ENCODE measurements at places on chromosomes 6 and 20. TPM values are rescaled to one million over a fixed set of nuclear protein-coding genes. Genes with fewer than 3 reads are reported as not detected.
A peak's percentile ranks its signal among the peaks of the same experiment; 100 is the strongest.

The NNAT gene
- total RNA-seq: not detected

GRCh38 chr6:77363702-77364101, 99.6 kb downstream of the HTR1B start:
- H3K36me3 ChIP-seq: no peaks in the 10 kb centered on the region
- no peaks in the 10 kb centered on the region for H3K27me3 ChIP-seq
- no peak overlapping the region for H3K4me3 ChIP-seq
- no peaks in the 10 kb centered on the region for H3K4me1 ChIP-seq

The DPPA5 gene
- not detected for total RNA-seq

GRCh38 chr20:4795394-4795793, 73.7 kb downstream of the PRND start:
- H3K27me3 ChIP-seq: no peaks in the 10 kb centered on the region
- H3K27ac ChIP-seq: peak overlapping the region; percentile 83
- no peak overlapping the region for H3K4me3 ChIP-seq
- H3K36me3 ChIP-seq: peaks cover 77% of the 10 kb centered on the region
- peaks cover 38% of the 10 kb centered on the region for H3K4me1 ChIP-seq
- DNase-seq: no peak

The SLC44A4 gene
- total RNA-seq: not detected

GRCh38 chr6:111614833-111615582, 9.3 kb upstream of the TRAF3IP2 start:
- no peak overlapping the region for H3K27ac ChIP-seq
- H3K36me3 ChIP-seq: no peaks in the 10 kb centered on the region
- H3K4me3 ChIP-seq: no peak overlapping the region
- peaks cover 5% of the 10 kb centered on the region for H3K4me1 ChIP-seq
- no peak for DNase-seq

DNA sequence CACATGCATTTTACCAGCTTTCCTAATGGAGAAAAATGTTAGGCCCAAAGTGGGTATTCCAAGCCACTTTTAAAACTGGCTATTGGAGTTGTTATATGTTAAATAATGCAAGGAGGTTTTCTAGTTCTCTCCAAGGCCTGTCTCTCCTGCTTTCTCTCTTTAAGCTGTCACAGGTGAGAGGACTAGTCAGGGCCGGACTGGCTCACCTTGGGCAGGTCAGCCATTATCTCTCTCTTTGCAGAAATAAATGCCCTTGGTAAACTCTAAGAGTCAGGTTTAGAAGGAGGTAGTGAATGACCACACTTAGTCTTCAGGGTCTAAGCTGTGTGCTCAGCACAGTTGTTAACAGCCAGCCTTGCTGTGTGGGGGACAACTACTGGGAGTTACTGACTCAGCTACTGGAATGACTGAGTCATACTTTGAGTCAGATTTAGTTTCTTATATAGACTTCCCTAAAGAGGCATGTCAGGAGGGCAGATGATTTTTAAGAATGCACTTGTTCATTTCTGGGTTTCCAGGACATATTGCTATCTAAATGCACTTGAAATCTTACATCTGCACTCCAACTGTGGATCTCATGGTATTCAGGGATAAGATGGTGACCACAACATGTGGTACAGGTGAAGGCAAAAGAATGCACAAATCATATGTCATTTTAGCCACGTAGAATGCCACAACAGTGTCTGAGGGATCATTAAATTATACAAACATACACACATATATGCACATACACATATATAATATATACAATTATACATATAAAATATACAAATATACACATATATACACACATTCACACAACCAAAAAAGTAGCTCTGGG, 719.4 kb downstream of the EPM2A start:
- no peaks in the 10 kb centered on the region for H3K36me3 ChIP-seq
- DNase-seq: no peak
- H3K4me1 ChIP-seq: peaks cover 3% of the 10 kb centered on the region
- peaks cover 7% of the 10 kb centered on the region for H3K27me3 ChIP-seq
- H3K27ac ChIP-seq: no peak overlapping the region
- H3K4me3 ChIP-seq: no peak overlapping the region

GRCh38 chr6:44042989-44043478, 84.2 kb downstream of the MRPL14 start:
- H3K27ac ChIP-seq: no peak overlapping the region
- peaks cover 8% of the 10 kb centered on the region for H3K4me1 ChIP-seq
- no peaks in the 10 kb centered on the region for H3K27me3 ChIP-seq
- H3K36me3 ChIP-seq: no peaks in the 10 kb centered on the region

The TCF21 gene
- not detected for total RNA-seq

DNA sequence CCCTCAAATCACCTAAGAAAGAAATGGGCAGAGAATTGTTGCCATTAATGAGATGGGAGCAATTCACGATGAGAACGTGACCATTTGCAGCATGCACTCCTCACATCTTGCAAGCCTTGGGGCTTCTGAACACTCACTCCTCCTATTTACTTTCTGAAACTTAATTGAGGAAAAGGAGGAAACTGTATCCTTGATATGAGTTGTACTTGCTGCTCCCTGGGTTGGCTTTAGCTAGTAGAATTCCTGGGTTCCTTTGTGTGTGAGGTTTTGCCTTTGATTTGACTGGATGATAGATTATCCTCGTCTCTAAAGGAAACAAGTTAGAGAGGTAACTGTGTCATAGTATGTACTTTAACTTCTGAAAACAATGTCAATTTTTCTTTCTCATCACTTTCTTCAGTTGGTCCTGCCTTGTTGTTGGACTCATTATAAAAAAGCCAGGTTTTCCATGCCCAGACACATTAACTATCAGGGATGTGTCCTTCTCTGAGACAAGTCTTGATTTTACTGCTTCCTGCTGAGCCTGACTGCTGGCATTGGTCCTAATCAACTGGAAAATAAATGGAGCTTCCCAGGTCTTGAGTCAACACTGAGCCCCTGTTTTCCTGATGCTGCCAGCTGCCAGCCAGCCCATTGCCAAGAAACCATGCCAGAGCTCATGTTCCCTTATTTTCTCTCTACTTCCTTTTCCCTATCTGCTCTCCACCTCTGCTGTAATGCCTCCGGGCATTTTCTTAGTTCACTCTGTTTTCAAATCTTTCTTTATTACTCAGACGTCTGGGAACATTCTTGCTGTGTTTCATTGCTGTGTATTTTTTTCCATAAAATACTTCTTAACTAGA, 6.0 kb upstream of the MRAP2 start:
- no peak overlapping the region for H3K27ac ChIP-seq
- no peak for DNase-seq
- H3K27me3 ChIP-seq: peaks cover 13% of the 10 kb centered on the region
- H3K36me3 ChIP-seq: no peaks in the 10 kb centered on the region
- H3K4me1 ChIP-seq: no peaks in the 10 kb centered on the region
- H3K4me3 ChIP-seq: no peak overlapping the region

- peaks cover 2% of the 10 kb centered on the region for H3K27me3 ChIP-seq
- no peak overlapping the region for H3K27ac ChIP-seq
- peak; percentile 30 for DNase-seq
- H3K4me1 ChIP-seq: peaks cover 21% of the 10 kb centered on the region
Observed at GRCh38 chr20:37343212-37343993, 2.5 kb upstream of the SRC start.

The SIRPB1 gene
- 4.5 TPM for total RNA-seq

The NINL gene
- 3.7 TPM for total RNA-seq

- no peaks in the 10 kb centered on the region for H3K36me3 ChIP-seq
- H3K27me3 ChIP-seq: no peaks in the 10 kb centered on the region
- H3K27ac ChIP-seq: no peak overlapping the region
- no peak for DNase-seq
- H3K4me1 ChIP-seq: no peaks in the 10 kb centered on the region
Observed at GRCh38 chr6:81172056-81172740, 580.3 kb downstream of the TENT5A start.

- H3K27me3 ChIP-seq: no peaks in the 10 kb centered on the region
- H3K4me3 ChIP-seq: no peak overlapping the region
- no peak for DNase-seq
- H3K4me1 ChIP-seq: peaks cover 23% of the 10 kb centered on the region
- H3K27ac ChIP-seq: no peak overlapping the region
- peaks cover 8% of the 10 kb centered on the region for H3K36me3 ChIP-seq
Observed at GRCh38 chr20:43755851-43756250, 29.0 kb upstream of the GTSF1L start.

DNA sequence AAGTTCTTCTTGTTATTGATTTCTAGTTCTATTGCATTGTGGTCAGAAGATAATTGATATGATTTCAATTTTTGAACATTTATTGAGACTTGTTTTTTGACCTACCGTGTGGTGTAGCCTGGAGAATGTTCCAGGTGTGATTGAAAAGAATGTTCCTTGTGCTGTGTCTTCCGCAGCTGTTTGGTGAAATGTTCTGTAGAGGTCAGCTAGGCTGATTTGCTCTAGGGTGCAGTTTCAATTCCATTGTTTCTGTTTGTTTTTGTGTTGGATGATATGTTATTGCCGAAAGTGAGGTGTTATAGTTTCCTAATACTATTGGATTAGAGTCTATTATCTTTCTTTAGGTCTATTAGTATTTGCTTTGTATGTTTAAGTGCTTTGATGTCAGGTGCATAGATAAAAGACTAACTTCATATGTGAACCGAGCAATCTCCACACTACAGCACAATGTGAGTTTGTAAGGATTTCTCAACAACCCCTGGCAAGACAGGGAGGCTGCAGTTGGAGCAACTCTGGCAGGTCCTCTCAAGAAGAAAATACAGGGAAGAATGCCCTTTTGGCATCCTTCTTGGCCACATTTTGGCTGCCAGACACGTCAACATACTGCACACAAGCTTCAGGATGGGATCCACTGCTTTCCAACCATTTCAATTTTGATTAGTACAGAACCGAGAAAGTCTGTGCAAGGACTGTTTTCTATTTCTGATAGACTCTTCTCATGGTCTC, 320.7 kb downstream of the RNF144B start:
- no peak overlapping the region for H3K4me3 ChIP-seq
- no peaks in the 10 kb centered on the region for H3K27me3 ChIP-seq
- H3K4me1 ChIP-seq: no peaks in the 10 kb centered on the region
- H3K27ac ChIP-seq: no peak overlapping the region
- H3K36me3 ChIP-seq: no peaks in the 10 kb centered on the region

The ZC2HC1B gene
- not detected for total RNA-seq

- peaks cover 15% of the 10 kb centered on the region for H3K36me3 ChIP-seq
- DNase-seq: no peak
- no peak overlapping the region for H3K4me3 ChIP-seq
- H3K4me1 ChIP-seq: no peaks in the 10 kb centered on the region
- H3K27me3 ChIP-seq: no peaks in the 10 kb centered on the region
Observed at GRCh38 chr6:125267806-125268523, 33.8 kb downstream of the HDDC2 start.

DNA sequence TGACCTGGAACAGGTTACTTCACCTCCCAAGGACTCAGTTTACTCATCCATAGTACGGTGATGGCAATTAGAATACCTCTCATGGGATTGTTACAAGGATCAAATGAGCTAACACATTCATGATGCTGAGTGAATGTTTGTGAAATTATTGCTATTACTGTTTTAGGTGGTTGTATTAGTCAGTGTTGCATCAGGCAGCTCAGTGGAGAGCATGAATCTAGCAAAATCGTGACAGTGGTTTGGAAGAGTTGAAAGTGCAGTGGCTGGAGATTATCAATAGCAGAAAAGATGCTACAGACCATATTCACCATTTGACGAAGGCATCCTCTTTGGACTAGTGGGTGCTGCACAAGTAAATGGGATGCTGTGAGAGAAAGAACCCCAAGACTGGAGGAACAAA, 50.4 kb upstream of the CTNNBL1 start:
- H3K27me3 ChIP-seq: peaks cover 31% of the 10 kb centered on the region
- no peak overlapping the region for H3K4me3 ChIP-seq
- DNase-seq: no peak
- H3K27ac ChIP-seq: no peak overlapping the region

The SFTA2 gene
- total RNA-seq: not detected

The PTGIS gene
- total RNA-seq: 0.62 TPM

- DNase-seq: no peak
- H3K27ac ChIP-seq: no peak overlapping the region
- no peak overlapping the region for H3K4me3 ChIP-seq
- H3K36me3 ChIP-seq: peaks cover 3% of the 10 kb centered on the region
- peaks cover 14% of the 10 kb centered on the region for H3K4me1 ChIP-seq
- H3K27me3 ChIP-seq: no peaks in the 10 kb centered on the region
Observed at GRCh38 chr6:12151433-12151820, 138.7 kb upstream of the EDN1 start.

The CENPQ gene
- total RNA-seq: 13.3 TPM

The GCNT2 gene
- 5.5 TPM for total RNA-seq

Measured in activated CD4-positive, alpha-beta T cell treated with anti-CD3 and anti-CD28 coated beads, Interleukin-2, amount 10 ng/mL, durations not matched to agents 7 days and 5 days (primary cell).